ENCODE measurements at places on chromosomes 1 and 21.

DNA sequence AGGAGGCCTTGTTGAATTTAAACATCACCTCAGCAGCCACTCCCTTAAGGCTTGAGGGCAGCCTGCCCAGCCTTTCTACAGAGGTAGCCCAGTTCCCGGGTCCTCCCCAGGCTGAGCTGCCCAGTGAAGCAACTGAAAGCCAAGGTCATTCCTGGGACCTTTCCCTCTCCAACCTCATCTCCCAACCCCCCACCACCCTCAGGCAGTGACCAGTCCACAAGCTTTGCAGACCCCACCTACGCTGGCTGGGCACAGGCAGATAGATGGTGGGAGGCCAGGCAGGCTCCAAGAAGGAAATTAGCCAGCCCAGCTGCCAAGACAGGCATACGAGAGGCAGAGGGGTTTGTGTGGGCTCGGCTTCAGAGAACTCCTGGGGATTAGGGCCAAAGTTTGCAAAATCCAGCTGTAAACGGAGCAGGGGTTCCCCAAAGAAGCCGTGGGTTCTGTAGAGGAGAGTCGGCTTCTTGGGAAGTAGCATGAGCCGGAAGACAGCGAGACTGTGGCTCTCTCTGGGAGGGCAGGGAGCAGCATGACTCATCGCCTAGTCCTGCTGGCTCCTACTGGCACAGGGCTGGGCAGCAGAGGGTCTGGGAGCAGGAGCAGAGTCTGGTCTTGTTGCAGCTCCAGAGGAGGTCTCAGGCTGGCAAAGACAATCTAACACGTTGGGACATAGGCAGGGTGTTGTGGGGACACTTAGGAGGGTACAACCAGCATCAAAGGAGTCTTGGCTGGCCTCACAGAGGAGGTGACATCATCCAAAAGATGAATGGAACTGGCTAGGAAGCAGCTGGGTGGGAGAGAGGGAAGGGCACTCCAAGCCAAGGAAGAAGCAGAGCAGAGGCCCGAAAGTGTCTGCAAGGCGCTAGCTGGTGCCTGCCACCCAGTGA lies 2.8 kb upstream of the ZC3H12A start:
- no peak for DNase-seq

DNA sequence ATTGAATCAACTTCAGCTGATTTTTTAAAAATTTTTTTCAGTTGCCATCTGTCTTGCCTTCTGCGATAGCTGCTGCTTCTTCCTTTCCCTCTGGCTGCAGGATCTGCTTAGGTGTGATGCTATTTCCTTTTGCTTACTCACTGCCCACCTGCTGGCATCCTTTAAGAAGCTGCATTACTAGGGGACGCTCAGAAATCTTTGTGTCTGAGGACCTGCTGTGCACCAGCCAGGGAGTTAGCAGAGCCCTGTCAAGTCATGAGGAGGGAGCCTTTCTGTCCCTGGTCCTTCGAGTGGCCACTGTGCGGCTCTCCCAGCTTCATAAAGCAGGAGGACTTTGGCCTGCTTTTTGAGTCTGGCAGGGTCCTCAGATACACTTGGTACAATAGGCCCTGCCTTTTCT lies 327.8 kb downstream of the USH2A start:
- no peak for DNase-seq

- DNase-seq, result no peak
Observed at GRCh38 chr1:244139655-244140054, 88.6 kb downstream of the ZBTB18 start.

DNA sequence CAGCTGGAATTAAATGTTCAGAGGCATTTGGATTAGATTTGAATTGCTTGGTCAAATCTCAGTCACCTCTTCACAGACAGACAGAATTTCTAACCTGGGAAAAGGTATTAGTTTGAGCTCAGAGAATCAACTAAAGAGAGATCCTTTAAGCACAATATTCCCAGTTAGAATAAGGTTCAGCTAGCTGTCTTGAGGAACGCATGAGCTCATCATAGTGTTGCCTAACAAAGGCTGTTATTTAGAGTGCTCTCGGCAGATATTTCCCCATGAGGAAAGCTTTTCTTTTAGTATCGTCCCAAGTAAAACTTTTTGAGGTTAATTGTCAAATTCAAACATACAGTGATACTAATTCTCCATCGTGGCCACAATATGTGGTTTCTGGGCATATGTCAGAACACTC lies 269.9 kb downstream of the HLX start:
- no peak for DNase-seq

DNA sequence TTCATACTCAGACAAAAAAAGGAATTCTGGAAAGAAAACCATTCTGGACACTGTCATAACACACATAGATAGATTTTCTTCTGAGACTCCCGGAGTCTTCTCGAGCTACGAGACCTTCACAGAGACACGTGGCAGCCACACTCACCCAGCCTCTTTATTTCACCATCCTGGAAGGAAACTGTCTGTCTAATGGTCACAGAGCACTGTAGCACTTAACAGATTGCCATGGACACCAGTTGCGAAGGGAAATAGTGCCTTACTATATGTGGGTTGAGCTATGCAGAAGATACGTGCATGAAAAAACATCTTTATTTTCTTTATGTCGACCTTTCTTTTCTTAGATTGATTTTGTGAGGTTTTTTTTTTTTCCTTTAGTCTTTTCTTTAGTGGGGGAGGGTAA lies 57.9 kb downstream of the ZP4 start:
- DNase-seq, result no peak

- DNase-seq, result no peak
Observed at GRCh38 chr1:98351561-98351960, 310.0 kb upstream of the SNX7 start.

- no peak for DNase-seq
Observed at GRCh38 chr1:218666263-218666662, 321.1 kb downstream of the TGFB2 start.

- no peak for DNase-seq
Observed at GRCh38 chr21:38354746-38355145, 98.0 kb downstream of the KCNJ15 start.

GRCh38 chr1:227255086-227255732 lies 63.1 kb downstream of the CDC42BPA start:
- DNase-seq, result no peak

GRCh38 chr21:34881839-34882371 lies 167.2 kb downstream of the RUNX1 start:
- DNase-seq, result no peak

DNA sequence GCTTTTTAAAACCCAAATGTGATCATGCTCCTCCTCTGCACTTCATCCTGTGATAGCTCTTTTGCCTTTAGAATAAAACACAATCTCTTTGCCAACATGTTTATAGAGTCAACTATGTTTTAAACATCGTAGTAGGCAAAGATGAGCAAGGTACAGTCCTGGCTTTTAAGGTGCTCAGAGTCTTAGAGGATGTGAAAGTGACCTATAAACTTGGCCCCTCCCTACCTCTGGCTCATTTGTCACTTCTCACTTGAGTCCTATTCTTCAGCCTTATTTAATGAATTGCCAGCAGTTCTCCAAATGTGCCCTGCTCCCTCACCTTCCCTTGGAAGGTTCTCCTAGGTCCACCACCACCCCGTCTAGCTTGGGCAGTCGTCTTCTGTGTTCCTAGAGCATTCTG lies 617.0 kb upstream of the NR5A2 start:
- no peak for DNase-seq

GRCh38 chr1:55194851-55195250 lies 20.3 kb downstream of the USP24 start:
- no peak for DNase-seq

DNA sequence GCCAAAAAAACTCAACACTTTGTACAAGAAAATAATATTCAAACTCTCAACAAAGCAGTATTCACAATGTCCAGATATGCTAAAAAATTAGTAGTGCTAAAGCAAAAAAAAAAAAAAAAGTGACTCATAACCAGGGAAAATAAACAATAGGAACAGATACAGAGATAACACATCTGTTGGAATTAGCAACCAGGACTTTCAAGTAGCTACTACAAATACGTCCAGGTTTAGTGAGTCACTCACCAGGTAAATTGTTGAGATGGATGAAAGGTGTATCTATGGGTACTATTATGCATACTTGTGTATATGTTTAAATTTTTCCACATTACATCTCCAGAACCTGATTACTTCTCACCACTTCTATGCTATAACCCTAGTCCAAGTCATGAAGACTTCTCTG lies 144.8 kb upstream of the SLC35F3 start:
- no peak for DNase-seq

DNA sequence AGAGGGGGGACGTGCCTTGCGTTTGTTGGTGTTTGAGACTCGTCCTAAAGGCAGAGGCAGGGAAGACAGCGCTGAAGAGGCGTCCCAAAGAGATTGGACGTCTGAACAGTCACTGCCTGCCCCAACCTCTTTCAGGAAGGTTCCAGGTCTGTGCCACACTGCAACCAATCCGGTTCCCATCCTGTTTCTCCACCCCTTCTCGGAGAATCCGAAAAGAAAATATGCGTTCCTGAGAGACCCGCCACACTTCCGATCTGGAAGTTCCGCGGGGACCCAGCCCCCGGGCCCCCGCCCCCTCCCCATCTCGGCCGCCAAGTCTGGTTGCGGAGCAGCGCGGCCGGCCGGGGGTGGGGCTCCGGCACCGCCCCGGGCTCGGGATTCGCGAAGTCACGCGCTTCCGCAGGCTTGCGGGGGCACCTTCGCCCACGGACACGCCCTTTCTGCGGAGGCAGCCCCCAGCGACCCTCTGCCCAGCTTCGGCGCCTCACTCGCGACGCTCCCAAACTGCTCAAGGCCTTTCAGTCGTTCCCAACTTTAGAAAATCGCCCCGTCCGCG lies 124.5 kb upstream of the DPYD start:
- peak; percentile 47 for DNase-seq

DNA sequence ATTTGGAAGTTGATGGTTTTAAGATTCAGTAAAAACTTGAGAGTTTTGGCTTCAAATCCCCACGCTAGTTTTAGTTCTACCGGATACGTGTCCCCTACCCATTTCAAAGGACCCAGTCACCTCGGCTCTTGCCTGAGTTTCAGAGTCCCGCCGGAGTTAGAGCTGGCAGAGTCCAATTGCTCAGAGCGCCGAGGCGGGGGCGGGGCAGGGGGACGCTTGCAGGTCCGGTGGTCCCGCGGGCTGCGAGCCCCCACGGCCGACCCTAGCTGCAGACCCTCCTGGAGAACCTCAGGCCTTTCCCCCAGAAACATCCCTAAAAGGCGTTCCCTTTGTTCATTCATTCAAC lies 765 bp upstream of the VPS45 start:
- DNase-seq, result peak; percentile 30

- no peak for DNase-seq
Observed at GRCh38 chr1:218985424-218985984, 188.2 kb upstream of the LYPLAL1 start.

GRCh38 chr1:57796616-57797015 lies 372.8 kb upstream of the DAB1 start:
- DNase-seq, result peak; percentile 2

DNA sequence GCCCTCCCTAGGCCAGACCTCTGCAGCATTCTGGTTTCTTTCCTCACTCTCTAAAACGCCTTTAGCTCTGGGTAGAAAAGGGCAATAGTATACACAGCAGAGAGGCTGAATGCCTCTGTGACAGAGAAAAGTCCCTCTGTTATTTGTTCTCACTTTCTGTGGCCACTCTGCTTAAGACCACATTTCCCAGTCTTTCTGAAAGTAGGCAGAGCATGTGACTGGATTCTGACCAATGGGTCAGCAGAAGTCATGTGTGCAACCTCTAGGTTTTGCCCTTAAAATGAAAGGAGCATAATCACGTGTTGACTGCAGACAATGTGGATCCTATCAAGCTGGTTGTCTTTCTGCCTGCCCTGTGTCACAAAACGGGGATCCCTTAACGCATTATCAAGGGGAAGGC lies 79.7 kb upstream of the MARK1 start:
- DNase-seq, result no peak

DNA sequence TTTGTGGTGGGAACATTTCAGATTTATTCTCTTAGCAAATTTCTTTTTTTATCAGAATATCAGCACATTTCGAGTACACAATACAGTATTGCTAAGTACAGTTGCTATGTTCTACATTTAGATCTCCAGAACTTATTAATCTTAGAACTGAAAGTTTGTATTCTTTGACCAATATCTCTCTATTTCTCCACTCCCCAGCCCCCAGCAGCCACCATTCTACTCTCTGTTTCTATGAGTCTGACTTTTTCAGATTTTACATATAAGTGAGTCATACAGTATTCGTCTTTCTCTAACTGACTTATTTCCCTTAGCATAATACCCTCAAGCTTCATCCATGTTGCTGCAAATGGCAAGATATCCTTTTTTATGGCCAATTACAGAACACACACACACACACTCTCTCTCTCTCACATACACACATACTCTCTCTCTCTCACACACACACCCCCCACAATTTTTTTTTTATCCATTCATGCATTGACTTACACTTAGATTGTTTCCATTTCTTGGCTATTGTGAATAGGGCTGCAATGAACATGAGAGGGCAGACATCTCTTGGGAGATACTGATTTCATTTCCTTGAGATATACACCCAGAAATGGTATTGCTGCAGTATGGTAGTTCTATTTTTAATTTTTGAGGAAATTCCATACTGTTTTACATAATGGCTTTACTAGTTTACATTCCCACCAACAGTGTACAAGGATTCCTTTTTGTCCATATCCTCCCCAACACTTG lies 15.7 kb downstream of the RPTN start:
- DNase-seq, result no peak

DNA sequence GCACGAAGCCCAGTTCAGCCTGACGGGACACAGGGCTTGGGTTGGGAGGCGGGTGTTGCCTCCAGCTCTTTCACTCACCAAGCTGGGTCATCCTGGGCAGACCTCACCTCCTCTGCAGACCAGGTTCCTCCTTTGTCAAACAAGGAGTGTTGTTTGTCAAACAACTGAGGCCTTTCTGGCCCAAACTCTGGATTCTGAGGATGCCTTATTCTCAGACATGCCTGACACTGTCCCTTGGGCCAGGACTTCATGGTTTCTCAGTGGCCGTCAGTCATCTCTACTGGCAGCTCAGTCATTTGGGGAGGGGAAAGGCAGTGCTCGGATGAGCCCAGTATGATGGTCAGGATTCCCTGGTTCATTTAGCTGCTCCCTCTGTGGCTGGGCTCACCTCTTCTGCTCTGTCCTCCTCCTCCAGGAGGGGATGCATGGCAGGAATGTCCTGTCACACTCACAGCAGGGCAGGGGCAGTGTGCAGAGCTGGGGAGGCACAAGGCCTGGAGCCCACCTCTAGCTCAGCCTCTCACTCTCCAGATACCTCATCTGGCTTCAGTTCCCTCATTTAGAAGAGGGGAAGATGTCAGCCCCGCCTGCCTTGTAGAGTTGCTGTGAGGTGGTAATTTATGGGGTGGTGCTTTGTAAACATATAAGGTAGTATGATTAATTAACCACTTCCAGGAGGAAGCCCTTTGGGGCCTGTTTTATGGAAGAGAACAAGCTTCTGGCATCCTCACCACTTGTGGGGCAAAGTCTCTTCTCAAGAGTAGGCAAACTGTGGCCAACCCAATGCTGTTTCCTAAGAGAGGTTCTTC lies 20.6 kb downstream of the SLC2A1 start:
- no peak for DNase-seq

DNA sequence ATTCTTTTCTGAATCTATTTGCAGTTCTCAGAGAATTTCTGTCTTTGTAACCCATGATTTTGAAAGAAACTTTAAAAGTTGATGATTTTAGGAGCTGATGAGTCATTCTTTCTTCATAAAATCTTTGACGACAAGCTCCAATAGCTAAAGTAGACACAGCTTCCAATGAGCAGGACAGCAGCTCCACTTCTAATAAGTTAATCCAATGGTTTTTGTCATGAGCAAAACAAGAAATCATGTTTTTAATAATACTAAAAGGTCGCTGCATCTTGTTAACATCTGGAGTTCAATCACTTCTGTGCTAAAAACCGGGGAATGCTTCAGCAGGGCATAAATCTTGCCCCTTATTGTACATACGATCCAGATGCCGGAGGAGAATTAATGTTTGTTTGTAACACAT lies 48.9 kb upstream of the GORAB start:
- DNase-seq, result no peak

GRCh38 chr1:41394959-41395956 lies 34.0 kb downstream of the FOXO6 start:
- DNase-seq, result no peak
